ENCODE measurements at places on chromosomes 13 and 19.

GRCh38 chr19:33297401-33298145, 4.8 kb downstream of the CEBPA start:
- H3K27ac ChIP-seq, result no peak overlapping the region
- H3K4me1 ChIP-seq, result peaks cover 10% of the 10 kb centered on the region
- H3K4me3 ChIP-seq, result no peak overlapping the region
- peak; percentile 55 for DNase-seq
- H3K27me3 ChIP-seq, result peaks cover 13% of the 10 kb centered on the region

- H3K27me3 ChIP-seq, result peaks cover 5% of the 10 kb centered on the region
- no peak overlapping the region for H3K27ac ChIP-seq
- no peak overlapping the region for H3K4me3 ChIP-seq
- H3K4me1 ChIP-seq, result no peaks in the 10 kb centered on the region
- H3K36me3 ChIP-seq, result no peaks in the 10 kb centered on the region
- no peak for DNase-seq
These were observed 130.6 kb upstream of the VSTM2B start for GRCh38 chr19:29395111-29395733.

- no peaks in the 10 kb centered on the region for H3K36me3 ChIP-seq
- H3K27me3 ChIP-seq, result peaks cover 2% of the 10 kb centered on the region
- no peaks in the 10 kb centered on the region for H3K4me1 ChIP-seq
- DNase-seq, result no peak
These were observed 284.8 kb downstream of the RBM26 start for GRCh38 chr13:79121286-79121685.

- peaks cover 39% of the 10 kb centered on the region for H3K4me1 ChIP-seq
- no peak overlapping the region for H3K4me3 ChIP-seq
- DNase-seq, result no peak
- H3K36me3 ChIP-seq, result no peaks in the 10 kb centered on the region
- no peak overlapping the region for H3K27ac ChIP-seq
These were observed 298.8 kb downstream of the NDFIP2 start for GRCh38 chr13:79779761-79780160.

- no peaks in the 10 kb centered on the region for H3K4me1 ChIP-seq
- DNase-seq, result no peak
- H3K27ac ChIP-seq, result no peak overlapping the region
- H3K27me3 ChIP-seq, result peaks cover 53% of the 10 kb centered on the region
- H3K4me3 ChIP-seq, result no peak overlapping the region
These were observed 703 bp downstream of the CLEC4G start for GRCh38 chr19:7731218-7731595.

DNA sequence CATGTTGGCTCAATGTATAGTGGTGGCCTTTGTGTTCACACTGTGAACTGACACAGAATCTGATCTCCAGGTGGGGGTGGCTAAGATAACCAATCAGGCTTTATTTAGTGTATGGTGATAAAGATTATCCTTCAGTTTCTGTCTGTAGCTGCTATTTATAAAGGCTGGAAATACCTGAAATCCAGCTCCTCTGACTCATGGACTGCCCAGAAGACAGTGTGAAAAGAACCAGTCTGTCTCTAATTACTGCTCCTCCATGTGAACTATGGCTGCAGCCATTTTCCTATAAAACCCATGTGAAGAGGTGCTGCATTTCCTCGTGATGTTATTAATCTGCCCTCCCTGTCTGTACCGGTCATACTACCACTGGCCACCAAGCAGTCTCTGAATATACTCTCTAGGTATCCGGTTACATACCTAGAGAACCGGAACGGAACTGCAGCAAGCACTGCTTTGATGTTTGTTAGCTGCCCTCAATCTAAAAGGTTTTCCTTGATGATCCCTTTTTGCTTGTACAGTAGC, 238.0 kb downstream of the LHFPL6 start:
- H3K4me1 ChIP-seq, result peaks cover 26% of the 10 kb centered on the region
- no peak for DNase-seq
- H3K27me3 ChIP-seq, result no peaks in the 10 kb centered on the region
- no peaks in the 10 kb centered on the region for H3K36me3 ChIP-seq
- no peak overlapping the region for H3K4me3 ChIP-seq
- H3K27ac ChIP-seq, result peak overlapping the region; percentile 69

DNA sequence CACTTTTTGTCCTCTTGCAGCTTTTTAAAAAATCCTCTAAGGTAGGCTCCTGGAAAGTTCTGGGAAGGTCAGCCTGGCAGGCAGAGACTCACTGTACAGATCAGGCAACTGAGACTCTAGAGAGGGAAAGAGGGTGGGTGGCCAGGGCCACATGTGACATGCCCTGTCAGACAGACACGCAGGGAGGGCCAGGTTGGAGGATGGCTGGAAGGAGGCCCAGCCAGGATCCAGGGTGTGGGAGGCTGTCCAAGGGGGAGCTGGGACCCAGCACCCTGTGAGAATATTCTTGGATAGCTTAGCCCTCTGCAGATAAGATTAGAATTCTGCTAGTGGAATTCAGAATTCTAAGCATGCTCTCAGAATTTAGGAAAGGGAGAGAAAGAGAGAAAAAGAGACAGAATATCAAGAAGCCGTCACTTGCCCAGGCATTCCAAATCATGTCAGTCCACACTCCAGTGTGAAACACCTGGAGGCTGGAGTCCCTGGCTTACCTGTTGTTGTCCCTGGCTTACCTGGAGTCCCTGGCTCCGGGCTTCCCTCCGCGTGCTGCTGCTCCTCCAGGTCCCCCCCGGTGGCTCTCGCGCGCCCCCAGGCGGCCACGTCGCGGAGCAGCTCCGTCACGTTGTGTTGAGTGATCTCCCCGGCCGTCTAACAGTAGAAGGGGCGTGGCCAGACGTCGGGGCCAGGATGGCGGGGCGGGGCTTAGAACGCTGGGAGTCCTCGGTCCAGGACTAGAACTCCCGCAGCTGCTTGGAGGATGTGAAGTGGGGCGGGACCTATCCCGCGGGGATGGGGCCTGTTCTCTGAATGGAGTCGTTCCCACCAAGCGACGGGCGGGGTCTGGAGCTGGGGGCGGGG, 2.8 kb upstream of the TNNI3 start:
- no peaks in the 10 kb centered on the region for H3K36me3 ChIP-seq
- H3K27ac ChIP-seq, result no peak overlapping the region
- no peak overlapping the region for H3K4me3 ChIP-seq
- peaks cover 13% of the 10 kb centered on the region for H3K27me3 ChIP-seq
- DNase-seq, result no peak
